Cerebellar nuclear complex (tissue), 1 donor: ENCODE measurements at places on chromosomes 3 and 15.

GRCh38 chr15:101045236-101045646 lies 126.1 kb downstream of the LRRK1 start:
- DNase-seq, result no peak

DNA sequence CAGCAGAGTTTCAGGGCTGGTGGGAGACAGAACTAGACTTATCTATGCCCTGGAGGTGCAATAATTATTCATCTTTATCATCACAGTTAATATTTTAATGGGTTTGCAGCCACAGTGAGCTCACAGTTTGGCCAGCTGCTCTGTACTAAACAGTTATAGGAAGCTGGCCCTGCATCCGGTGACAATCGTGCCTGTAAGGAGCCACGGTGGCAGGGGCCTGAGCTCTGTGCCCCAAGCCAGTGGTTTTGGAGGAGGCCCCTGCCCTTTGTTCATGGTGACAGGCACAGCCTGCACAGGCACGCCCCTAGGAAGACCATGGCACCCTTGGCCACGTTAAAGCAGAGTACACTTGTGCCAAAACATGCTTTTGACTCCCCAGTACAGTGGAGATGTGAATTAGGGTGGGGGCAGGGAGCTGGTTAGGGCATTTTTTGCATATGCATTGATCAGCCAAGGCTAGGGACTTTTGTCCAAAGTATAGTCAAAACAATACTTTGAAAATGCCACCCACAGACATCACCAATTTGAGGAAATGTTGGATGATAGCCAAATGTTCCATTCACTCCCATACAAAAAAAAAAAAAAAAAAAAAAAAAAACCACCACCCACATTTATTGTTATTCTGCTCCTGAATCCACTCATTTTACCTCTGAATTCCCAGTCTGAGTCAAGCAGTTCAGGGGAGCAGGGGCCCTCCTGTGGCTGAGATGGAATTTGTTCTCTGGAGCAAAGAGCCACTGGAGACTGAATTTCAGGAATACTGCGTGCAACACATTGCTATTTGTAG lies 3.4 kb upstream of the RFTN1 start:
- no peak for DNase-seq

DNA sequence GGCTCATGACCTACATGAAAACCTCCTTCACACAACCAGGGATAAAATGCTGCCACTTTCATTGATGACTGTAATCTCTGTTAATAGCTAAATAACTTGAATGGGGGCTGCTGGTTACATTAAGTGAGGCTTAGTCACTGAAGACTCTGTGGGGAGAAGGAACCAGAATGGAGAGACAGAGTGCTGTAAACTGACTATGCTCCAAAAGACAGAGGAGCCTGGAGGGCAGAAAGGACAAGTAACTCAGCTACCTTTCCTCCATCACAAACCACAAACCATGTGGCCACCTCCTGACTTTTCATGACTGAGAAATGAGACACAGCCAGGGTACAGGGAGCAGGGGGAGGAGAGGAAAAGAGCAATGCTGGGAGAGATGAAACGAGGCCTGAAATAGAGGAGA lies 97.1 kb upstream of the TRIM42 start:
- DNase-seq, result no peak

DNA sequence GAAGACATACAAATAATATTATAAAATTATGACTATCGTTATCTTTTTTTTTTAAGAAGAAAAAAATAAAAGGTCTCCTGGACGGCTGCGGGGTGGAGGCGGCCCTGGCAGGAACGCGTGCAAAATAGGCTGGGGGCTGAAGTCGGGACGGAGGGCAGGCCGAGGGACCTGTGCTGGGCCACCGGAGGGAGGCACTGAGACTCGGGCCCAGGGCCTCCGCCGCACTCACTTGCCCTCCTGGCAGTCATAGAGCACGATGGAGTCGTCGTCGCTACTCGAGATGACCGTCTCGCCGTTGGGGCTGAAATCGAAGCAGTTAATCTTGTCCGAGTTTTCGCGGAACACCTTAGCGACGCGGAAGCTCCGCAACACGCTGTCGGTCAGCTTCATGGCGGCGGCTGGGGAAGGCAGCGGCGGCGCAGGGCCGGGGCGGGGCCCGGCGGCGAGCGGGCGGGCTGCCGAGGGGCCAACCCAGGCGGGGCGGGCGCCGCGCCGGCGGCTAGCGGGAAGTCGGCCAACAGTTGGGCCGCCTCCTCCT lies 408 bp downstream of the WDR82 start:
- DNase-seq, result no peak

GRCh38 chr3:168425936-168426595 lies 330.3 kb upstream of the GOLIM4 start:
- DNase-seq, result no peak
